Activated CD8-positive, alpha-beta T cell treated with anti-CD3 and anti-CD28 coated beads, Interleukin-2, amount 10 ng/mL, durations not matched to agents 7 days and 5 days (primary cell): ENCODE measurements at places on chromosomes 13 and 19. TPM values are rescaled to one million over a fixed set of nuclear protein-coding genes. Genes with fewer than 3 reads are reported as not detected.
A peak's percentile ranks its signal among the peaks of the same experiment; 100 is the strongest.

GRCh38 chr13:107379407-107380155, 811.6 kb upstream of the ARGLU1 start:
- H3K27ac ChIP-seq: no peak overlapping the region
- H3K4me1 ChIP-seq: no peaks in the 10 kb centered on the region
- H3K4me3 ChIP-seq: no peak overlapping the region
- H3K36me3 ChIP-seq: no peaks in the 10 kb centered on the region

LMTK3 gene
- total RNA-seq: 2.8 TPM

DNA sequence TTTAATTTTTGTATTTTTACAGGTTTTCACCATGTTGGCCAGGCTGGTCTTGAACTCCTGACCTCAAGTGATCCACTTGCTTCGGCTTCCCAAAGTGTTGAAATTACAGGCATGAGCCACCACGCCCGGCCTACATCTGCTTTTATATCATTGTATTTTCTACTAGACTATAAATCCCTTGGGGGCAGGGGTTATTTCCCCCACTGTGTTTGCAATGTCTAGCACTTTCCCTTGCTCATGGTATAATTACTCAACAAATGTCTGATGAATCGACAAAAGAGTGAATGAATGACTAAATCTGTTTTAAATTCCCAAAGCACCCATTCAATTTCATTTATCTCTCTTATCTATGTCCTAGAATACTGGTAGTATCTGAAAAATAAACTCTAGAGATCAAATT, 244.5 kb upstream of the CSNK1A1L start:
- H3K4me1 ChIP-seq: no peaks in the 10 kb centered on the region
- no peaks in the 10 kb centered on the region for H3K36me3 ChIP-seq
- DNase-seq: no peak

GRCh38 chr13:39776439-39776838, 121.0 kb downstream of the COG6 start:
- peaks cover 2% of the 10 kb centered on the region for H3K36me3 ChIP-seq
- H3K27ac ChIP-seq: no peak overlapping the region
- no peak overlapping the region for H3K4me3 ChIP-seq
- H3K27me3 ChIP-seq: no peaks in the 10 kb centered on the region
- no peak for DNase-seq
- peaks cover 26% of the 10 kb centered on the region for H3K4me1 ChIP-seq

GRCh38 chr13:99892196-99892613, 79.4 kb downstream of the ZIC5 start:
- no peak overlapping the region for H3K27ac ChIP-seq
- H3K4me3 ChIP-seq: no peak overlapping the region
- no peaks in the 10 kb centered on the region for H3K36me3 ChIP-seq

GRCh38 chr13:54387625-54388024, 1359.0 kb downstream of the OLFM4 start:
- no peaks in the 10 kb centered on the region for H3K36me3 ChIP-seq
- H3K27me3 ChIP-seq: no peaks in the 10 kb centered on the region
- no peak overlapping the region for H3K4me3 ChIP-seq
- H3K27ac ChIP-seq: no peak overlapping the region

SMIM17 gene
- total RNA-seq: 0.31 TPM

DNA sequence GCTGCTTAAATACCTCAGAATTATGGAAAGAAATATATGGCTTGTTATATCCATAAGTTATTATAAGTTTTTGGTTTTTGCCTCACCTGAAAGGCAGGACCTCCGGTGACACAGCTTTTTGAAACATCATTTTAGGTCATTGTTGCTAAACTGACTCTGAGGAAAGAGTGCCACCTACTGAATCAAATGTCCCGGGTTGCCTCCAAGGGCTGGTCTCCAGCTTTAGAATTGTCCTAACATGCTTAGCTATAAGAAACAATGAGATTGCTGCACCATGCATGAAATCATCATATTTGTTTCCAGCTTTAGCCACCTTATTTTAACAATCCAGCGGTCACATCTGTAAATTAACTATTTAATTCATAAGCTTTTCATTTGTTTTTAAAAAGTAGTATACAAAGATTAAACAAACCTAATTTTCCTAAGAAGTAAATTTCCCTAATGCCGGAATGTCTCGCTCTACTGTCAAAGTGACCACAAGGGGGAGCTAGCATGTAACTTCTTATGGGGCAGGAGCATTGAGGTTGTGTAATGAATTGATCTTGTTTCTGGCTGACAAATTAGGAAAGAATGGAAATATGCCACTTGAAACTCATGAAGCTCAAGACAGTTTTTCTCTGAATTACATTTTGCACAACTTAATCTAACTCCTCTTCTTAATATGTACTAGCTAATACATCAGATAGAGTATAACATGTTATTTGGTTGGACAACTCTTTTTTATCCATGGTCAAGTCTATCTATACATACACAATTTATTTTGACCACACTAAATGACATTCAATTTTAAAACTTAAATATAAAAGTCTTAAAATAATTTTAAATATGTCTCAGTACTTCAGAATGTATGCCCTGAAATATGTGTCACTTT, 6.7 kb upstream of the PCDH17 start:
- H3K36me3 ChIP-seq: no peaks in the 10 kb centered on the region
- H3K27ac ChIP-seq: no peak overlapping the region
- H3K27me3 ChIP-seq: peaks cover 14% of the 10 kb centered on the region
- peaks cover 6% of the 10 kb centered on the region for H3K4me1 ChIP-seq
- peak; percentile 26 for DNase-seq

DNA sequence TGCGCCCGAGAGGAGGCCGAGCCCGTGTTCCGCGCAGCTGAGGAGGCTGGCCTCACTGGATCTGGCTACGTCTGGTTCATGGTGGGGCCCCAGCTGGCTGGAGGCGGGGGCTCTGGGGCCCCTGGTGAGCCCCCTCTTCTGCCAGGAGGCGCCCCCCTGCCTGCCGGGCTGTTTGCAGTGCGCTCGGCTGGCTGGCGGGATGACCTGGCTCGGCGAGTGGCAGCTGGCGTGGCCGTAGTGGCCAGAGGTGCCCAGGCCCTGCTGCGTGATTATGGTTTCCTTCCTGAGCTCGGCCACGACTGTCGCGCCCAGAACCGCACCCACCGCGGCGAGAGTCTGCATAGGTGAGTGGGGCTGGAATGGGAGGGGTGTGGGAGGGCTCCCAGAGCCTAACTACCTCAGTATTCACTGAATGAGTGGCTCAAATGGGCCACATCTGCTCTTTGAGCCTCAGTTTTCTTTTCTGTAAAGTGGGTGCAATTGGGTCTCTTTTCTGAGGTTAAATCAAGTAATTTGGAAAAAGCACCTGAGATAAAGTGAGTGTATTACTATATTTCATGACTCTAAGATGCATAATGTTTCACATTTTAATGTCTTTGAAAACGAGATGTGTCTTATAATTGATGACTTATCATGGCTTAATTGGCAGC, 11.7 kb downstream of the GRIN2D start:
- no peak overlapping the region for H3K4me3 ChIP-seq
- no peak for DNase-seq
- H3K27ac ChIP-seq: no peak overlapping the region
- H3K27me3 ChIP-seq: peaks cover 13% of the 10 kb centered on the region
- peaks cover 22% of the 10 kb centered on the region for H3K4me1 ChIP-seq

DNA sequence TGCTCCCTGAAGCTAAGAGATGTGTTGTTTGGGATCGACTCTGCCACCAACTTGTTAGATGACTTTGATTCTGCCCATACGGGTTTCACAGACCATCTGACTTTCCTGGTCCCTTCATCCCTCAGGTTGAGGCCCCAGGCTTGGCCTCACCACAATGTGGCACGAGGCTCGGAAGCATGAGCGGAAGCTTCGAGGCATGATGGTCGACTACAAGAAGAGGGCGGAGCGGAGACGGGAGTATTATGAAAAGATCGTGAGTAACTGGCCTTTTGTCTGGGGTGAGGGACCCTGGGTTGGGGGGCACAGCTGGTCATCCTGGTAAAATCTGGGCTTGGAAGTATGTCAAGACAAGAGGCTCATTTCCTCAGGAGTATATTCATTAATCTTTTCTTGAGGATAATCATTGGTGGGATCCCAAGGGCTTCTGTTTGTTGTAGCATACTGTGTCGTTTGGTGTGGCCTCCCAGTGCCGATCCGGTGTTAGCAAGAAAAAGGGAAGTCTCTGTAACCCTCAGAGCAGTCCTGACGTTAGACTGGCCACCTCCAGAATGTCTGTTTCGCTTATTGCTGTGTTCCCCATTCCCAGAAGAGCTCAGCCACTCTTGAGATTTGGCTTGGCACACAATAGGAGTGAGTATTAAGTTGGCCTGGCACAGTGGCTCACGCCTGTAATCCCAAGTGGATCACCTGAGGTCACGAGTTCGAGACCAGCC, 1.4 kb downstream of the CLASRP start:
- no peaks in the 10 kb centered on the region for H3K27me3 ChIP-seq
- H3K27ac ChIP-seq: peak overlapping the region; percentile 94
- DNase-seq: no peak
- peaks cover 28% of the 10 kb centered on the region for H3K4me1 ChIP-seq
- peak overlapping the region; percentile 90 for H3K4me3 ChIP-seq

DNA sequence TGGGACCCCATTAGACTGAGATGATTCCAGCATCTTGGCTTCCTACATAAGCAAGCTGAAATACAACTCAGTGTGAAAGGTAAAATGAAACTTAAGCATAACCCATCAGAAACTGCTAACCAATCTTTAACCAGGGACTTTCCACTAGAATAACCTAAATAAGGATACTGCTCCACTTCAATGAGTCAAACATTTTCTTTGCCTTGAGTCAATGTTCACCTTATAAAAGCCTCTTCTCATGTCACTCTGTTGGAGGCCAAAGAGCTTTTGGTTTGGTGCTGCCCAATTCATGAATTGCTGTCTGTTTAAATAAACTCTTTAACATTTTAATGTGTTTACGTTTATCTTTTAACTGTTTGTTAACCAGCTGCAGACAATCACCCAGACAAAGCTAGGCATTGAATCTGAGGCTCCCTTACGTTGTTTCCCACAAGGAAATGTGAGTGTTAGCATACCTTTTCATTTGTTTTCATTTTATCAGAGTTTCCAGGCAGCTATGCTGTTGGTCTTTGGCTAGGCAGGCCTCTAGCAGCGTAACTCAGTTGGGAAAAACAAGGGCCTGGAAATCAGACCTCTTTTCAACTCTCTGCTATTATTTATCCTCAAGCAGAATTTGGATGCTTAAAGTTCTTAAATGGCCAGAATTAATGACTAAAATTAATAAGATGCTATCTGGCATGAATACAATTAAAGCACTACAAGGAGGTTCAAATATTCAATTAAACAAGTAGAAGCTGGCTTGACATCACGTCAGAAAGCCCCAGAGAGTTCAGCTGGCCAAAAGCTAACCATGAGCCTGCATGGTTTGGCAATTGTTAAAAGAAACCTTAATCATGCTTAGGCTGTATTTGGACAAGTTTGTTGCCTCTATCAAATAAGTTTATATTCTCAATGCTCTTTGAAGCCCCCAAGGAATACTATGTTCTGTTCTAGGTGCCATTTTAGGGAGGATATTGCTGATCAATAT, 200.2 kb downstream of the DCLK1 start:
- H3K4me3 ChIP-seq: no peak overlapping the region
- DNase-seq: no peak
- H3K27me3 ChIP-seq: no peaks in the 10 kb centered on the region
- H3K27ac ChIP-seq: no peak overlapping the region
- no peaks in the 10 kb centered on the region for H3K4me1 ChIP-seq

GPR12 gene
- not detected for total RNA-seq

DNA sequence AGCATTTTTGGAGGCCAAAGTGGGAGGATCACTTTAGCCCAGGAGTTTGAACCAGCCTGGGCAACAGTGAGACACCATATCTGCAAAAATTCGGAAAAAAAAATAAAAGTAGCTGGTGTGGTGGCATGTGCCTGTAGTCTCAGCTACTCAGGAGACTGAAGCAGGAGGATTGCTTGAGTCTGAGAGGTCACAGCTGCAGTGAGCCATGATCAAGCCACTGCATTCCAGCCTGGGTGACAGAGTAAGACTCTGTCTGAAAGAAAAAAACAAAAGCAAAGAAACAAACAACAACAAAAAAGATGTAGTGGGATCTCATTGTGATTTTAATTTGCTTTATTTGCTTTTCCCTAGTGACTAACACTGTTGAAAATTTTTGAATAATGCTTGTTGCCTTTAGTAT, 394.7 kb upstream of the KLHL1 start:
- no peaks in the 10 kb centered on the region for H3K4me1 ChIP-seq
- H3K27me3 ChIP-seq: no peaks in the 10 kb centered on the region
- no peak overlapping the region for H3K4me3 ChIP-seq
- DNase-seq: no peak
- no peaks in the 10 kb centered on the region for H3K36me3 ChIP-seq

DNA sequence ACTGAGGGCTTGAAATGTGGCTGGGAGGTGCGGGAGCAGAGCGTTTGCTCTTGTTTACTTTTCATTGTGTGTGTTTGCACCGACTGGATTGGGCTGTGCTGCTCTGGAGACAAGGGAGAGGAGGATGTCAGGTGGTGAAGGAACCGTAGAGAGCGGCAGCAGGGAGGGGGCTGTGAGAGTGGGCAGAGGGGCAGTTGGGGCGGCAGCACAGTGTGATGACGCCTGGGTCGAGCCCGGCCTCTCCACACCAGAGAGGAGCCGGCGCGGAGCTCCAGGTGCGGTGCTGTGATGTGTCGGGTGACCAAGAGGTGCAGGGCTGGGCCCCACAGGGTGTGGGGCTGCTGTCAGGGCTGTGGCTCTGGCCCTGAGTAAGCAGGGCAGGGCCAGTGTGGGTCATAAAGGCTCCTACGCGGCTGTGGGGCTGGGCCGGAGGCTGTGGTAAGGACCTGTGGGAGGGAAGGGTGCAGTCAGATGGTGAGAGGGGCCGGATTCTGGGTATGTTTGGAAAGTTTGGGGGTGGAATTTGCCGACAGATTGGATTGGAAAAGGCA, 10.5 kb downstream of the NAXD start:
- no peak overlapping the region for H3K4me3 ChIP-seq
- no peak for DNase-seq
- H3K4me1 ChIP-seq: peaks cover 25% of the 10 kb centered on the region
- H3K27me3 ChIP-seq: no peaks in the 10 kb centered on the region
- H3K36me3 ChIP-seq: peaks cover 26% of the 10 kb centered on the region

- peaks cover 7% of the 10 kb centered on the region for H3K4me1 ChIP-seq
- H3K36me3 ChIP-seq: no peaks in the 10 kb centered on the region
- no peak overlapping the region for H3K4me3 ChIP-seq
- no peak for DNase-seq
- peaks cover 14% of the 10 kb centered on the region for H3K27me3 ChIP-seq
Observed at GRCh38 chr19:54026656-54027055, 35.2 kb downstream of the CACNG6 start.

ADGRE3 gene
- not detected for total RNA-seq

GSX1 gene
- total RNA-seq: not detected

DNA sequence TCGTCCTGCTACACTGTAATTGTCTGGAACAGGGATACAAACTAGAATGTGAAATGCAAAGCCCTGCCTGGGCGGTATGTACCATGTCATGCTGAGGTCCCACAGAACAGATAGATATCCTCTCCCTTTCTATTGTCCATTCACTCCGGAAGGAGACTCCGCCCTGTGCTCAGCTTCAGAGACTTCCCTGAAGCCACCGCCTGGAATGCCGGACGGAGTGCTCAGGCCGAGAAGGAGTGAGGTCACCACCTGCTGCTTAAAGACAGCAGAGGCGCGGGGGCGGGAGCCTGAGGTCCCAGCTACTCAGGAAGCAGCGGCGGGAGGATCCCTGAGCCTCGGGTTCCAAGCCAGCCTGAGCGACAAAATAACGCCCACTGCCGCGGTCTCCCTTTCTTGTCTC, 890 bp upstream of the ZNF611 start:
- peaks cover 2% of the 10 kb centered on the region for H3K27me3 ChIP-seq
- DNase-seq: peak; percentile 23
- H3K27ac ChIP-seq: peak overlapping the region; percentile 89
- peaks cover 22% of the 10 kb centered on the region for H3K4me1 ChIP-seq

GRCh38 chr13:41325752-41326151, 14.7 kb downstream of the NAA16 start:
- peaks cover 56% of the 10 kb centered on the region for H3K36me3 ChIP-seq
- H3K4me1 ChIP-seq: peaks cover 32% of the 10 kb centered on the region
- no peak overlapping the region for H3K4me3 ChIP-seq
- DNase-seq: no peak
- H3K27ac ChIP-seq: no peak overlapping the region
